ENCODE measurements at places on chromosomes 5 and 9.

DNA sequence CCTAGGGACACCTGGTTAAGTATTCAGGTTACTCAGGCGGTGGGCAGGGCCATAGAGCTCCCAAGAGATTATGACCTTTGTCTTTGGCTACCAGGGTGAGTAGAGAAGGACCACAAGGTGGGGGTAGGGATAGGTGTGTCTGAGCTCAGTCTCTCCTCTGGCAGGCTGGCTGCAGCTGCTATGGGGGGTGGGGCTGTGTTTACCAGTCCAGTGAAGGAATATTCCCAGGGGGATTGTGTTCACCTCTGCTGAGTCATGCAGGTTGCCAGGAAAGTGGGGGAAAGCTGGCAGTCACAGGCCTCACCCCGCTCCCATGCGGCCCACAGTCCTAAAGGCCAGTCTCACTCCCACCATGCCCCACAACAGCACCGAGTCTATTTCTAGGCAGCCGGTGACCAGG, 53.6 kb upstream of the POU5F2 start:
- H3K27ac ChIP-seq, result no peak overlapping the region
- H3K4me3 ChIP-seq, result no peak overlapping the region
- no peaks in the 10 kb centered on the region for H3K4me1 ChIP-seq
- no peaks in the 10 kb centered on the region for H3K27me3 ChIP-seq
- no peaks in the 10 kb centered on the region for H3K36me3 ChIP-seq
- no peak for DNase-seq

GRCh38 chr5:8474569-8474930, 605.6 kb downstream of the MTRR start:
- no peaks in the 10 kb centered on the region for H3K36me3 ChIP-seq
- no peaks in the 10 kb centered on the region for H3K4me1 ChIP-seq
- no peak for DNase-seq
- H3K27ac ChIP-seq, result no peak overlapping the region

DNA sequence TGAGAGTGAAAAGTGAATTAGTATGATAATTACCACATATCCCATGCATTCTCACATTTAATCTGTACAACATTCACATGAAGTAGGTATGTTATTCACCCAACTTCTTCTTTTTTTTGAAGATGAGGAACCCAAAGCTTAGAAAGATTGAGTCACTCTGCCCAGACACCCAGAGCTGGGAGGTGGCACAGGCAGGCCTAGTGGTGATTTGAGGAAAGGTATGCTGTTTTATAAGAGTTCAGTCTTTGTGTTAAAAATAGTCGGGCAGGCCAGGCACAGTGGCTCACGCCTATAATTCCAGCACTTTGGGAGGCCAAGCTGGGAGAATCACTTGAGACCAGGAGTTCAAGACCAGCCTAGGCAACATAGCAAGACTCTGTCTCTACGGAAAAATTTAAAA, 285.3 kb downstream of the NR3C1 start:
- no peak overlapping the region for H3K4me3 ChIP-seq
- no peak for DNase-seq
- H3K36me3 ChIP-seq, result no peaks in the 10 kb centered on the region
- no peaks in the 10 kb centered on the region for H3K27me3 ChIP-seq
- H3K27ac ChIP-seq, result no peak overlapping the region

- no peaks in the 10 kb centered on the region for H3K27me3 ChIP-seq
- peak overlapping the region; percentile 86 for H3K27ac ChIP-seq
- H3K4me3 ChIP-seq, result no peak overlapping the region
- DNase-seq, result peak; percentile 98
- H3K36me3 ChIP-seq, result peaks cover 7% of the 10 kb centered on the region
- H3K4me1 ChIP-seq, result peaks cover 17% of the 10 kb centered on the region
Measured at GRCh38 chr9:129143031-129143927, 32.1 kb downstream of the PTPA start.

GRCh38 chr5:79436224-79436623, 77.7 kb downstream of the HOMER1 start:
- peak; percentile 50 for DNase-seq
- H3K27ac ChIP-seq, result no peak overlapping the region
- no peaks in the 10 kb centered on the region for H3K27me3 ChIP-seq

- no peaks in the 10 kb centered on the region for H3K27me3 ChIP-seq
- no peak for DNase-seq
- H3K27ac ChIP-seq, result no peak overlapping the region
- H3K4me3 ChIP-seq, result peak overlapping the region; percentile 16
- peaks cover 7% of the 10 kb centered on the region for H3K36me3 ChIP-seq
Measured at GRCh38 chr5:178883815-178884430, 11.8 kb upstream of the ZFP2 start.

DNA sequence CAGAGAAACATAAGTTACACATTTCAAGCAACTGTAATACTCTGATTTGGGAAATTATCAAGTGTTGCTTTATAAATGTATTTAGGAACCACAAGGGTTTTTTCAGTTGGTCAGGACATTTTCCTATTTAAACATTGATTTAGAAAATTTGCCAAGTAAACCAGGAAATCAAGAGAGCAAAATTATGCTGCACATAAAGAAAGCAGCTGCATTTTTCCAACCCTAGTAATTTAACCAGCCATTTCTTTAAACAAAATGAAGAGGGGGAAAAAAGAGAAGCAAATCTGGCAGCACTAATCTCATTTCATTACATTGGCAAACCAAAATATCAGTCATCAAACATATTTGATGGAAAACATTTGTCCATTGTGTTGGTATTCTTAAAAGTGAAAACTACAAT, 271.4 kb downstream of the TLE1 start:
- no peaks in the 10 kb centered on the region for H3K27me3 ChIP-seq
- no peak overlapping the region for H3K4me3 ChIP-seq
- H3K4me1 ChIP-seq, result no peaks in the 10 kb centered on the region
- no peaks in the 10 kb centered on the region for H3K36me3 ChIP-seq
- no peak overlapping the region for H3K27ac ChIP-seq

Measured in mesendoderm (in vitro differentiated cells).